AG10803 (cell line): ENCODE measurements at places on chromosomes 5 and 9.

GRCh38 chr9:83285445-83286225 lies 222.7 kb upstream of the RASEF start:
- no peak for DNase-seq

DNA sequence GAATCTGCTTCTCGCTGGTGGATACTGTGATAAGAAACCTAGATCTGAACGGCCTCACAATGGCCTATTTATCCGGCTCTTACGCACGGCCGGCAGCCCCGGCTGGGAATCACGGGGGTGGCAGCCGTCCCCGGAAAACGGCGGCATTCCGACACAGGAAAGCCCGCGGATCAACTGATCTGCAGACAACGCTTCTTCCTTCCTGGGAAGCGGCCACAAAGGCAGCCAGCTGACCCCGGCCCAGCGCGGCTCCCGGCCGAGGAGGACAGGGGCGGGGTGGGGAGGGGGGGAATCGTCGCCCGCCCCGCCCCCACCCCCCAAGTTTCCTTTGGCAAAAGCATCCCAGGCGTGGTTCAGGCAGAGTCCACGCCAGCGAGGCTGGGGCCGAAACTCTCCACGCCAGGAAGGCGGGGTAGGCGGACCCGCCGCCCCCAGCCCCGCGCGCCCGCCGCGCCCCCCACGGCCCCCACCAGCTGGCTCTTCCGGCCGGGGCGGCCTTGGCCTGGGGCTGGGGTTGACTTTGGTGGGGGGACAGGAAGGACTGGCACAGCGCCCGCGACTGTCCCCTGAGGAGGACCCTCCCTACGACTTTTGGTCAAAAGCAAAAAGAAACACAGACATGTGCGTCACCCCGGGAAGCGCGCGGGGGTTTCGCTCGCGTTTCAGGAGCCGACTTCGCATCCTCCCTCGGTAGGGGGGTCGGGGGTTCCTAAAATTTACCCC lies 247.7 kb upstream of the ANKRD55 start:
- DNase-seq = peak; percentile 44

DNA sequence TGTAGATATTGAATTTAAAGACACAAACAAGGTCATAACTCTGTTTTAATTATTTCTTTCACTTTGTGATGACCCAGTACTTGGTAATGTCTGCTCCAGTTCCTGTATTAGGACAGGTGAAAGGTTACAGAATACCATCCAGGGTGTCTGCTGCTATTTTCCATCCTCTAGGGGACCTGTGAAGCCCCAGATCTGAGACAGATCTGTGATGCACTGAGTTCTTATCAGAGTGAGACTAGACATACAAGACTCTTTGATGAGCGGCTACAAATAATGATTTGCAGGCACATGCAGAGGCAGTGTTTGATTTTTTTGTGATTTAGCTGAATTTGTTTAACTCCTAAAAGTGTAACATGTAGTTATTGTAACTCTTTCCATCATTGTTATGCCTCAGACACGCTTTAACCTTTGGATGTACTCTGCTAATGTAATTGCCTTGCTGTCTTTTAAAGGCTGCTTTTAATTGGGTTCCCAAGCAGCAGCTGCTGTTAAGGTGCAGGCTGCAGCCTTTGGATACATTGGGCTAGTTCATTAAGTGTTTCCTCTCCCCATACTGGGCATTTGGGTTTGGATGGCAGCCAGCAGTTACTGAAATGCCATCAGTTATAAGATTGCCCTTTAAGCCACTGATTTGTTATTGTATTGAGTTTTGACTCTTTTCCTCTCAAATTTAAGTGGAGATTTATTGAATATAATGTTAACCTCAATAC lies 63.3 kb downstream of the RASGRF2 start:
- no peak for DNase-seq

- no peak for DNase-seq
These were observed 536.5 kb upstream of the GRIA1 start for GRCh38 chr5:152953788-152954483.

DNA sequence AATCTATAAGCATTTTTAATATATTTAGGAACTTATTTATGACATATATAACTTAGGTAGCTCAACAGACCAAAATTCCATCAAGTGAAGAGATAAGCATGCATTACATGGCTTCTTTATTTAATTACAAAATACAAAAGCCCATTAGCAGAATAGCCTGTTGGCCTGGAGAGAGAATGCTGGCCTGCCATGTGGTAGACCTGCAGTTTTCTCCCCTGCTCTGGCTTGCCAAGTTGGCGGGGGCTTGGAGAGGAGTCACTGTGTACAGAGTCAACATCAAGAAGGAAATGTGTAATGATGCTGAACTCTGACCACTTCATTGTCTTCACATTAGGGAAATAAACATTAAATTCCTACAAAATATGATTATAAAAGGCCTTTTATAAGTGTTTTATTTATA lies 69.8 kb upstream of the CNTLN start:
- DNase-seq = no peak

GRCh38 chr5:136162008-136162407 lies 29.4 kb downstream of the SMAD5 start:
- peak; percentile 12 for DNase-seq

DNA sequence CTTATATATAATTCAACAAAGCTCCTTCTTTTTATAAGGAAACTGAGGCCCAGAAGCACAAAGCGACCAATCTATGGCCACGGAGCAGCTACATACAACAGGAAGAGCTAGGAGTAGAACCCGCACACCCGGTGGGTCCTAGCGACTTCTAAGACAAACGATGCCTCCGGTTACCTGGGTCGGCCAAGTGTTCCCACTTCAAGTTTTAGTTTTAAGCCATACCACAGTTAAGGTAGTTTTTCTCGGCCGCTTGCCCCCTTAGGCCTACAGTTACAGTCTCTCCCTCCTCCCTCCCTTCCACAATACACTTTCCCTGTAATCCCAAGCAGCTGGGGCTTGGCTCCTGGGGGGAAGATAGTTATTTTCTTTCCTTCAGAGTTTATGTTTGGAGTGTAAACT lies 533 bp downstream of the SREK1IP1 start:
- peak; percentile 18 for DNase-seq

DNA sequence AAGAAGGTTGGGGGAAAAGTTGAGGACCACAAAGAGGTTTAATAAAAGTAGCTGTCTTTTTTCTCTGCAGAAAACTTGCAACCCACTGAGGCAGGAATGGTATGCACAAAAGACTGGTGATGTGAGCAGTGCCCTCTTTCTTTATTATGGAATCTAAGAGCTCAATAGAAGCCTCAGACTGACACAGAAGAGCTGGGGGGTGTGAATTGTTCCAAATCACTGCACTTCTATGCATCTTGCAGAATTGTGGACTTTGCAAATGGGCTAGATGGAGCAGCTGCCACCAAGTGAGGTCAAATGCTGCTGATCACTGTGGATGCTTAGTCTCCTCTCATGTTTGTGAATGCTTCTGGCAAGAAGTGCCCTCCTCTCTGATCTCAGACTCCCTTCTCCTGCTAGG lies 227.1 kb downstream of the ZSWIM6 start:
- DNase-seq = no peak

DNA sequence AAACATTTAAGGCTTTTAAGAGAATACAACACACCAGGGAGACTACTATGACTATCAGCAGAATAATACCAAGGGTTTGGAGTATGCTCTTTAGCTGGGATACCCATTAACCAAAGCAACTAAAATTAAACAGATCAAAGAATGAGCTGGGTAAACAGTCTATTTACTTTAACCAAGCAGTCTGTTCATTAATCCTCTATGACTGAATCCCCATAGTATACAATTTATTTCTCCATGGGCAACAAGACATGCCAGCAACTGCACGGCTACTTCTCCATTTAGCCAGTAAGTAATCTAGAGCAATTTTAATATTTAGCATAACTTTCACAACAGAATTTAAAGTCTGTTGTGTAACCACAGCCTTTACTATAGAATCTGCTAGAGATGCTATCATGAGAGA lies 77.6 kb downstream of the CDO1 start:
- no peak for DNase-seq
